ENCODE measurements at places on chromosomes 3 and 15. TPM values are rescaled to one million over a fixed set of nuclear protein-coding genes. Genes with fewer than 3 reads are reported as not detected.

GRCh38 chr3:30511524-30512251 lies 94.7 kb upstream of the TGFBR2 start:
- DNase-seq: peak; percentile 99

GRCh38 chr3:83193526-83193925 lies 1432.1 kb upstream of the GBE1 start:
- DNase-seq: no peak

DNA sequence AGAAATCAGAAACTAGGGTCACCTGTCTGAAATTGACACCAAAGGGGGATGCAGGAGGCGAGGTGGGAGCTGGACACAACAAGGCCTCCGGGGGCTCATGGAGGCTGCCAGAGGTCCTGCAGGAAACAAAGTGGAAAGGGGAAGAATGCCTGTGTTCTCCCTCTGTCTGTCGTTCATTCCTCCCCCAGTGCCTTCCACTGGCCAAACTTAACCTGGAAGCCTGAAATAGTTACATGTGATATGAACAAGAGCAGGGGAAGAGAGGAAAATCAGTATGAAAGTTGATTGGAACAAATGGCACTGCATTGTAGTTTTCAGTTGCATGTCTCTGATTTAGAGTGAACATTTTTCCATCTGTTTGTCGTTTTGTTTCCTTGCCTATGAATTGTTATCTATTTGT lies 502.0 kb upstream of the CFAP20DC start:
- no peak for DNase-seq

- DNase-seq: no peak
Measured at GRCh38 chr3:40869939-40870338, 329.4 kb upstream of the CTNNB1 start.

DNA sequence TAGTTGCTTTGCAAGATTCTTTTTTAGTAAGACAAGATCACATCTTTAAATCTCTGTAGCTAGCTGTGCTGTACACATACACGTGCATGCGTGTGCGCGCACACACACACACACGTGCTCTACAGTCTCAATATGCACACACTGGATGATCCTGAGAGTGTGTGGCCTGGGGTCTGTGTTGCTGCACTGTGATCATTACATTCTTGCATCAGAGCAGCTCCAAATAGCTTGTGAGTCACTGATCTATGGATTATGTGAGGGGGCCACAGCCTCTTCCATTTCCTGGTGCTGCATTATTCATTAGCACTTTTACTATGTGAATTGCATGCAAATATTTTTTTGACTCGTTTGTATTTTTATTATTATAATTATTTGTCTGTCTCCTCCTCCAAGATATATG lies 34.6 kb downstream of the MCTP2 start:
- DNase-seq: peak; percentile 50

DNA sequence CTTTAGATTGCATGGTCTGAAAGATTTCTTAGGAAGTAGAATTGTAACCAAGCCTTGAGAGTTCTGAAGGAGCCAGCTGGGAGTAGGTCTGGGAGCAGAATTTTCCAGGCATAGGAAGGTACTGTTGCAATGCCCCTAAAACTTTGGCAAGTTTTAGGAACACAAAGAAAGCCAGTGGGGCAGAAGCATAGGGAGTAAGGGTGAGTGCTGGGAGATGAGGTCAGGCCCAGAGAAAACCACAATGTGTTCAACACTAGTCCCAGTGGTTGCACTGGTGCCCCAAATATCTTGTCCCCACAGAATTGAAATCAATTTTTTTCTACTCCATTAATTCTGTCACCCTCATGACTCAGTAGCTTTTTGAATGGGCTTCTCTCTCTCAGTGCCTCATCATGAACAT lies 120.7 kb upstream of the GALNT15 start:
- DNase-seq: no peak

DNA sequence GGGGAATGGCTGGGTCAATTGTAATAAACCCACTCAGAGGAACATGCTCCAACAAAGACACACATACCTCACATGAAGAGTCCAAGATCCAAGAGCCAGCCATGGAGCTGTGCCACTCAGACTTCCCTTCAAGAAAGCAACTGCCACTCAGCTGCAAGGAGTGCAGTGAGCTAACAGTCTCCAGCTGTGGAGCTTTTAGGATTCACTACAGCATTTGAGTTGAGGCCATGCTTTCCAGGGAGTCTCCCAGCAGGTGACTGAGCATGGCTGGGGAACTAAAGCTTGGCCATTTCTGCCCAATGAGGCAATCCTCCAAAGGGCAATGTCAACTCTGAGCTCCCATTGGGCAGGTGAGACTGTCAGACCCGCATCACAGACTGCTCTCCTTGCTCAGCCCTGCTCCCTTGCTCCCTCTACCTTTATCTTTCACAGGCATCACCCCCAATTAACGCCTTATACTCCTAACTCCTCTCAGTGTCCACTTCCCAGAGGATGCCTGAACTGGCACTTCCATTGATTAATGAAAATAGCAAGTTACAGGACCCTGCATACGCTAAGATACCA lies 165.3 kb upstream of the CTNNB1 start:
- DNase-seq: no peak

- DNase-seq: no peak
Measured at GRCh38 chr3:85572978-85573377, 614.2 kb downstream of the CADM2 start.

DNA sequence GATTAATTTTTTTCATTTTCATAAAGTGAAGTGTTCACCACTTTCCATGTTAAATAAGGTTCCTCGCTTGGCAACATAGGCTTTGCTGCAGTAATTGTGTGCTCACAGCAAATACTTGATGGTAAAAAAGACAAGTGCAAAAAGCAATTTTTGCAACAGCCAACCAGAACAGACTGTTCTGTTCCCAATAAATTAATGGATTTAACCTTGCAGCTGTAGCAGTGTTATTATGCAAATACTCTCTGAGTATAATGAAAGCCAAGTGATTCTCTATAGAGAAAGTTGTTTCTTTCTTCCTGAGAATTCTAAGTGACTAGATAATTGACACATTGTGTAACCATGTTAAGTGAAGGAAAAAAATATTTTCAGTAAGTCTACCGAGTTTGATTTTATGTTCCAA lies 183.7 kb upstream of the NAALADL2 start:
- no peak for DNase-seq

DNA sequence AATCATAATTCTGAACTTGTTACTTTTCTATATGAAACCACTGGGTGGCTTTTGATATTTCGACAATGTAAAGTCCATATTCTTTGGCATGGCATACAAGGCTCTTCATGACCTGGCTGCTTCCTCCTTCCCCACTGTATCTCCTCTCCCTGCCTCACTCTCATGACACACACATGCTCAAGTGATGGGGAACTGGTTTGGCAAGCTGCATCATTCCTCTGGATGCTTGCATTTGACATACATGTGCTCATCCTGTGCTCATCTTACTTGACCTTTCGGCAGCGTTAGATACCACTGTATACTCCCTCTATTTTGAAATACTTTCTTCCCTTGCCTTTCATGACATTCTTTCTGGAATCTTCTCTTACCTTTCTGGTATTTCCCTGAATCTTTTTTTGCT lies 51.8 kb upstream of the ZDHHC23 start:
- peak; percentile 40 for DNase-seq

DNA sequence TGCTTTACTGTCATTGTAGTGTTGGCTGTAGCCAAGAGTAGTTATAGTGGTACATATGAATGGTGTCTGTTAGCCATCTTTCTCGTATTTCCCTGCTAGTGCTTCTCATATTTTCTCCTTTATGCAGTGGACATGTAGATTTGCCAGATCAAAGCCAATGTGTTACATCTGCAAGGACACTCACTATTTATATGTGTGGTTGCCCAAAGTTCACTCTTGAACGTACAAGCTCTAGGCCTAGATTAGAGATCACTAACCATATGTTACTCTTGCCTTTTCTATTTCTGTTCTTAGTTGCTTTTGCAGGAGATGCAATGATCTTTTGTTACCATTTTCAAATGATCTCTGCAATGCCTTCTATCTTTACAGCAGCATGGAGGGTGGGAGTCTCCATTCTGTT lies 78.4 kb downstream of the CADM2 start:
- no peak for DNase-seq

DNA sequence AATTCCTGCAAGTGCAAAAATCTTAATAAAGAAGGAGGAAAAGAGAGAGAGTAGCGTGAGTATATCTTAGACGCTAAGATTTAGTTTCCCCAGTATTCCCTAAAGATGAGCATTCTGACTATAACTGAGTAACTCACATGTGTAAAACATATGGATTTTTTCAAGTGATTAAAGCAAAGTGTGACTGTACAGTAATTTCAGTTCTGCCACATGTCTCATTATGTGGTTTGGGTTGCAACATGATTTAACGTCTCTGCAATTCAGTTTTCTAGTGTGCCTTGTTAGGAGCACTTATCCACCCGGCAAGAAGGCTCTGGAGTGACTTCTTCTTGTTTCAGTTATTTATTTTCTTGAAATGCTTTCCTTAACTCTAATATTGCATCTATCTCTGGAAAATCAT lies 514.1 kb downstream of the ROBO1 start:
- DNase-seq: no peak

- no peak for DNase-seq
Measured at GRCh38 chr3:158272081-158272480, 162.2 kb downstream of the RSRC1 start.

GRCh38 chr15:92062505-92062904 lies 209.0 kb downstream of the SLCO3A1 start:
- DNase-seq: no peak

DNA sequence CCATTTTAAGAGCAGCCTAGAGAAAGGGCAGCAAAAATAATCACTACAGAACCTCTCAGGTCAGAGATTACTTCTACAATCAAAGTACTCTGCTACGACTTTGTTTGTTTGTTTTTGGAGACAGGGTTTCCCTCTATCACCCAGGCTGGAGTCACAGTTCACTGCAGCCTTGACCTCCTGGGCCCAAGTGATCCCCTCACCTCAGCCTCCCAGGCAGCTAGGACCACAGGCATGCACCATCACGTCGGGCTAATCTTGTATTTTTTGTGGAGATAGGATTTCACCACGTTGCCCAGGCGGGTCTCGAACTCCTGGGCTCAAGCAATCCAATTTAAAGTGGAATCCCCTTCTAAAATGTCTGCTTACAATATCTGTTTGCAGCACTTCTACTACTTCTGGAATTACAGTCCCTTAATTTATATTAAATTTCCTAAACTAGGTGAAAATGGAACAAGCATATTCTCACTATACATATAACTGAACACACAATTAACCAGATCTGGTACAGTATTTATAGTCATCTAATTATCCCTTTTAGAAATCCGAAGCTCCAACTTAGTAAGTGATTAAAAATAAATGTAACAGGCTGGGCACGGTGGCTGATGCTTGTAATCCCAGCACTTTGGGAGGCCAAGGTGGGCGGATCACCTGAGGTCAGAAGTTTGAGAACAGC lies 4.4 kb downstream of the UACA start:
- DNase-seq: no peak

DNA sequence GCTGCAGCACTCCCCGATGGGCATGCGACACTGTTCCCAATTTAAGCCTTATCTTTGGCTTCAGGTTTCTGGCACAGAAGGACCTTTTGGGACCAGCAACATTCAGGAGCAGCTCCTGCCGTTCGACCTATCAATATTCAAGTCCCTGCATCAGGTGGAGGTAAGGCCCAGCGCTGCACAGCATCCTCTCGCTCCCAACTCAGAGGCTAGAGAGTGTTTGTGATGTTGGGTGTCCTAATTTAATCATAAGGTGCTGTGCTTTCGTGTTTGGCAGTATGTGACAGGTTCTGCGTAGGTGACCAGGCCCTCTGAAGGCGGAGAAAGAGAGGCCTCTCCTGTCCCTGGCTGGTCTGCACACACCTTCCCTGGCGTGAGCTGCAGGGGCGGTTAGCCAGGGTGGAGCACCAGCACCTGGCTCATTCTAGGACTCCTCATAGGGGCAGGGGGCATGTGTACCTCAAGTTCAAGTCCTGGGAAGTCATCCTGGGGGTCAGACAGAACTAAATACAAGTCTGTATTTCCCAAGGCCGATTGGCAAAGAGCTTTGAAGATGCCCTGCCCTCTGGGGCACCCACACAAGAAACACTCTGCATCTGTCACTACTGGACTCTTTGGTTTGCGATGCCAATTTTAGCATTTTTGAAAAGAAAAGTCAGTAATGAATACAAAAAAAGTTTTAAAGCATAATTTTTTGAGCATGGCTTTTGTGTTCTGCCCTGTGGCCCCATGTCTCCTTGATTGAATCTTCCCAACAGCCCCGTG lies 17.0 kb downstream of the NISCH start:
- DNase-seq: no peak

DNA sequence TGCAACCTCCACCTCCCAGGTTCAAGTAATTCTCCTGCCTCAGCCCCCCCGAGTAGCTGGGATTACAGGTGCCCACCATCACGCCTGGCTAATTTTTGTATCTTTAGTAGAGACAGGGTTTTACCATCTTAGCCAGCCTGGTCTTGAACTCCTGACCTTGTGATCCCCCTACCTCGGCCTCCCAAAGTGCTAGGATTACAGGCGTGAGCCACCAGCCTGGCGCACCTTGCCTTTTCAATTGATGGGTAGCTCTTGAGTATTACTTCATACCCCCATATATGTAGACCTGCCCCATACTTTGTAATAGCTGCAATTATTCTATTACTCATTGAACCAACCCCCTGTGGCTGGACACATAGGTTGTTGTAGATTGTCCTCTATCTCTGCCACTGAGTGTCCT lies 101.3 kb downstream of the LRRK1 start:
- DNase-seq: no peak

DNA sequence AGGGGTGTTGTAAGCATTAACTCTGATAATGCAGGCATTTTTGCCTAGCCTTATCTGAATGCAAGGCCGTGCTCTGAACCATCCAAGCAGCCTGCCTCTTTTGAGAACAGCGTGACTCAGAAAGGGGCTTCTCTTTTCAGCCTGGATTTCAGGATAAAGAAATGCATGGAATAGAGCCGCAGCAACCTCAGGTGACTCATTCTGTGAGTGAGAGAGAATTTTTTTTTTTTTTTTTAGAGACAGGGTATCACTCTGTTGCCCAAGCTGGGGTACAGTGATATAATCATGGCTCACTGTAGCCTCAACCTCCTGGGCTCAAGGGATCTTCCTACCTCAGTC lies 20.6 kb upstream of the PDE8A start:
- peak; percentile 57 for DNase-seq

Gene TRPM1
- total RNA-seq: under 0.01 TPM

Gene GOLGA8A
- total RNA-seq: 32.6 TPM

Gene SNRPA1
- total RNA-seq: 22.7 TPM

All from bronchial epithelial cell (primary cell).